ENCODE measurements at places on chromosomes 7 and 10. TPM values are rescaled to one million over a fixed set of nuclear protein-coding genes. Genes with fewer than 3 reads are reported as not detected.

PPP1R9A gene
- 15.7 TPM for total RNA-seq

CRTAC1 gene
- total RNA-seq: 35.1 TPM

METTL27 gene
- total RNA-seq: 9.2 TPM

TSPAN13 gene
- total RNA-seq: 9.4 TPM

OR2A12 gene
- total RNA-seq: not detected

GRCh38 chr10:133107442-133107841, 19.7 kb downstream of the ADGRA1 start:
- DNase-seq: no peak

GRCh38 chr7:36154255-36155212, 1.5 kb downstream of the EEPD1 start:
- DNase-seq: no peak

- DNase-seq: peak; percentile 42
These were observed 50.8 kb downstream of the C10orf120 start for GRCh38 chr10:122648599-122649428.

DNA sequence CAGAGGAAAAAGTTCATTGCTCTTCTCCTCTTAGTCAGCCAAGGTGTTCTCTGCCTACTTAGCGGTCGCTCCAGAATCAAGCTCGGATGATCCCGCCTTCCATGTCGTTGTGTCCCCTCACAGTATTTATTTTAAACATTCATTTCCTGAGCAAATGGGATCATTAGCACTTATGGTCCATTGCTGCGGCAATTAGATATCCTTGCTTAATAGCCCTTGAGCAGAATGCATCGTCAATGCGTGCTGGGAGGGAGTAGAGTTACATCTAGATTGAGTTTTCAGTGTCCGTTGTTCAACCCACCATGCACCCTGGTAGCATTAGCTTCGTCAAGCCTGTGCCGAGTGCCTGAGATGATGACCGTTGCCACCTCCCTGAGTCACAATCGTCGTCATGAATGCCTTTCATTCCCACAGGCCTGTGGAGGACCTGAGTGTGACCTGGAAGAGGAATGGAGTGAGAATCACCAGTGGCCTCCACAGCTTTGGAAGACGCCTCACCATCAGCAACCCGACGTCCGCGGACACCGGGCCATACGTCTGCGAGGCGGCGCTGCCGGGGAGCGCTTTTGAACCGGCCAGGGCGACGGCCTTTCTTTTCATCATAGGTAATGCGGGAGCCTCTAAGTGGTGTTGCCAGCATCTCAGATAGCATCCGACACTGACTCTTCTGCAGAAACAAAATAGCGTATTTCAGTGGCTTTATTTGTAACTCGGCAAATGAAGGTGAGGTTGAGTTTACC, 650.4 kb downstream of the SDK1 start:
- no peak for DNase-seq

DNA sequence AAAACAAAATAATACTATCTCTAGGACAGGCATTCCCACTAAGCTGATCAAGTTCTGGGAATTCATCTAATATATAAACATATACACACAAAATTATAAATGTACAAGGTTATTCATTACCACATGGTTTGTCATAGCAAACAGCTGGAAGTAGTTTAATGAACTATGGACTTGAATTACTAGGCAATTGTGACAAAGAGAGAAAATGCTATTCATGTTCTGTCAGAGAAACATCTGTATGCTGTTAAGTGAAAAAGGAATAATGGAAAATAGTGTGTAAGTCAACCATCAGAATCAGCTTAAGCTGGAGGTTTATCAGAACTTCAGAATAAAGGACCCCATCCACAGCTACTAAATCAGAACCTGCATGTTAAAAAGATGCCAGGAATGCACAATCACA, 2.8 kb downstream of the ZNF248 start:
- no peak for DNase-seq

GRCh38 chr10:114043532-114044246, at the start of gene ADRB1:
ADRB1 (plus strand) TSS chr10:114043866; CDS start chr10:114044133, 267 bp downstream.
- peak; percentile 52 for DNase-seq

DNA sequence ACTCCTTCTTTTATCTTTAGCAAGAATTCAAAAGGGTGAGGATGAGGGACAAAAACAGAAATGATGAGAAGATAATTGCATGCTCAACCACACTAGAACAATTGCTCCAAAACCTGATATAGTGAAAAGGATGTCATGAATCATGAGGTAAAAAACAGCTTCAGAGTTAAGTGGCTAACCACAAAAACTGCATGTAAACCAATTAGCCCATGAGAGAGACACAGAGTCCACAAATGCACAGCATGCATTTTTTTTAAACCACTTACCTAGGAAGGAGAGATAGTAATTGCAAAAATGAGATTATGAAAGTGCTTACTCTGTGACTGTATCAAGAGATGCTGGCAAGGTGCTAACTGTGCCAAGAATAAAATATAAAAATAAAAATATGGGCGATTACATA, 132.9 kb downstream of the MBL2 start:
- no peak for DNase-seq

GRCh38 chr10:22698941-22699440, 15.4 kb downstream of the PIP4K2A start:
- DNase-seq: no peak

DNA sequence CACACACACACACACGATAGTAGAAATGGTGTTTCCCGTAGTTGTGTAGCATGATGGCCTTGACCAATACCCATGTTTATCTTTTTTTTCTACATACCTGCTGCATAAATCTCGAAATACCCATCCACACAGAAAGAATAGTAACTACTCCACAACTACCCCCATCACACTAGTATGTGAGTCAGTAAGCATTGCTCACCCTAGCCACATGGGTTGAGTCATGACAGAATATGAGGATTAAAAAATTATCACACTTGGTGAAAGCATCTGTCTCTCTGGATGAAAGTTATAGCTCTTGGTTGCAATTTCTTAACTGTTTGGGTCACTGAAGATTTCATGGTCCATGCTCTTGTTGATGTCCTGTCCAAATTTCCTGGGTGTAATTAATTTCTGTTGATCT, 103.4 kb upstream of the MDFIC start:
- DNase-seq: no peak

DNA sequence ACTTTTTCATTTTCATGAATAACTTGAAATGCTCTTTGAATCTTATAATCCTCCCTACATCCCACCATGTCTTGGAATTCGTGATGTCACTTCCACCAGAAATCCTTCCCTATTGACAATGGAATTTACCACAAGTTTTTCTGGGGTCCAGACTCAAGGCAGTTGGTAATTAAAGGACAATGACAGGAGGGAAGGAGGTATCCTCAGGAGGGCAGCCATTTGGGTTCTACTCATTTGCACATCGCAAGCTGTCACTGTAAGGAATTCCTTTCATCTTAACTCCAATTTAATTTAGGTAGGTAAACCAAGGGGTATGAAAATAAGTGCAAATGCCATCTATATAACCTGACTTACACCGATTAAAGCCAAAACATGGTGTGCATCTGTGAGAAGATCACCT, 21.9 kb downstream of the LRRC17 start:
- no peak for DNase-seq

DNA sequence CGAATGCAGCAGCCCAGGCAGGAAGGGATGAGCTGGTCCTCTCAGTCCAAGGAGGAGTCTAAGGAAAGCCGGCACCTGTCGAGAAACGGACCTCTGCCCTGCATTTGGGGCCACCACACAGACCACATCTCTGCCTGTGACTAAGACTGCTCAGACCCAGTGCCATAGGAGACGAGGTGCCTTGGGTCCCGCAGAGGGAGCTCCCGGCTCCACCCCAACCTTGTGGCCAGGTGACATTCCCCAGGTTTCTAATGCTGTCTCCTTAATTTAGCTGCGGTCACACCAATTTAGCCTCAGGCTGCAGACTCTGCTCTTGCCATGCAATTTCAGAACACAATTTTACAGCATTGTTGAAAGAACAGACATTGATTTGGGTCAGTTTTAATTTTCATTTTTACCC, 22.8 kb upstream of the CRHR2 start:
- no peak for DNase-seq
